Right ventricle myocardium inferior (tissue), 1 donor: ENCODE measurements at places on chromosomes 11 and 22.
A peak's percentile ranks its signal among the peaks of the same experiment; 100 is the strongest.

DNA sequence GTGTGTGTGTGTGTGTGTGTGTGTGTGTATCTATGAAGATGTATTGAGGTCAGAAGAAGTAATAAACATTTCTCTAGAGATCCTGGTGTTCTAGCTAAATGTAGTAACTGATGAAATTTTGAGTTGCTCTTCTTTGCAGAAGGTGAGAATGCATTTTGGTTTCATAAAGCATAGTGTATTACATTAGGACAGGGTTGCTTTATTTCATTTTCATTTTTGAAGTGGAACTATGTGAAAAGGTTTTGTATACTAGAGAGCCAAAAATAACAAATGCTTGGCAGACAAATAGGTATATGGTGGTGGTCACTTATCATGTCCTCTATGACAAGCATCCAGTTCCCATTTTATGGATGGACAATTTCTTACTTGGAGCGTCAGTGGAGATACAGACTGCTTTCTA is 99.0 kb downstream of the CASP12 start:
- no peak for DNase-seq

DNA sequence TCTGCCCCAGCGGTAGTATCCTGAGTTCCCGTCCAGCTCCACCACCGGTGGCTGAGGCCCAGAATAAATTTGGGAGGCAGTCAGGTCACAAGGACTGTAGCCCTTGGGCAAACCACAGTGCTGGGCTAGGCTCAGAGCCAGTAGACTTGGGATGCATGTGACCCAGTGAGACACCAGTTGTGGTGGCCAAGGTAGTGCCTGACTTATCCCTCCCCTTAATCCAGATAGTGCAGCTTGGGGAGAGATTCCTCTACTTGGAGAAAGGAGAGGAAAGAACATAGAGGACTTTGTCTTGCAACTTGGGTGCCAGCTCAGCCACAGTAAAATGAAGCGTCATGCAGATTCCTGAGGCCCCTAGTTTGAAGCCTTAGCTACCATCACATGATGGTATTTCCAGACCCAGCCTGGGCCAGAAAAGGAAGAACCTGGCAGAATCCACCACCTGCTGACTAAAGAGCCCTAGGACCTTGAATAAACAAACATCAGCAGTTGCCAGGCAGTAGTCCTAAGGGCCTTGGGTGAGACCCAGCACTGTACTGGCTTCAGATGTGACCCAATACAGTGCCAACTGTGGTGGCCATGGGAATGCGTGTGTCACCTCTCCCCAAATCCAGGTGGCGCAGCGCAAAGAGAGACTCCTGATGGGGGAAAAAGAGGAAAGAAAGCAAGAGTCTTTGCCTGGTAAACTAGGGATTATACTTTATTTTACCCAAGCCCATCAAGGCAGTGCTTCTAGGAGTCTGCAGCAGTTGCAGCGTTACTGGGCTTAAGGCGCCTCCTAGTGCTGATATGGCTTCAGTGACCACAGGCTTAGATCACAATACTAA is 17.0 kb upstream of the DDX10 start:
- DNase-seq, result peak; percentile 80

GRCh38 chr22:22935056-22935545 is 47.5 kb downstream of the IGLL5 start:
- DNase-seq, result no peak

DNA sequence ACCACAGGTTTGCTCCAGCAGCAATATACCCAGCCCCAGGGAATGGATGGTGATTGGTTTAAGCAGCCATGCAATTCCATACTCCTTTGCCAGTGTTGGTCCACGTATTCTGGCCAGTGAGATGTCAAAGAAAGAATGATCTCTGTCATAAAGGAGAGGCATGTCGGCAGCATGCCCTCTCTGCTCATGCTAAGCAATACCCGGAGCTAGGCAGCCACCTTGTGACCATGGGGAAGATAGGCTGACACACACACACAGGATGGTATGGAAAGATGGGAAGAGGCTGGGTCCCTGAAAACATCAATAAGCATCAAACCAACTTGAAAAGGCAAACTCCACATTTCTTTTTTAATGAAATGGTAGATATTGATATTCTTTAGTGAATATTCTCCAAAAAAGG is 5.1 kb downstream of the ABCC8 start:
- no peak for DNase-seq

DNA sequence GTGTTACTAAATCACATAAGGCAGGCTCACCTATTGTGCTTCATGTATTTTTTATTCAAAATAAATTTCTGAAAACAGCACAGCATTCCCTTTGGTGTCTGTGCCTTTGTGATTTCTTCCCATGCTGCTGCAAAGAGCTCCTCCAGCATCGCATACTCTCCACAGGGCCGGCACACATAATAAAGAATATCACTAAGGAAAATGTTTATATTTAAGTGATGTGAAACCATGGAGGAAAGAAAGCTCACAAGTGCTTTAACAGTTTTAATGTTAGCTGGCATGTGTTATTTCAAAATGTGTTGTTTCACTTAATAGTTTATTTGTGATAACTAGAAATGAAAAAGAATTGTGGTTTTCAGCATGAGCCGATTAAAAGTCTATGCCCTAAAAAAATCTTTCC is 241.3 kb upstream of the ANO3 start:
- DNase-seq, result no peak

GRCh38 chr11:76114238-76114637 is 92.1 kb downstream of the WNT11 start:
- no peak for DNase-seq

DNA sequence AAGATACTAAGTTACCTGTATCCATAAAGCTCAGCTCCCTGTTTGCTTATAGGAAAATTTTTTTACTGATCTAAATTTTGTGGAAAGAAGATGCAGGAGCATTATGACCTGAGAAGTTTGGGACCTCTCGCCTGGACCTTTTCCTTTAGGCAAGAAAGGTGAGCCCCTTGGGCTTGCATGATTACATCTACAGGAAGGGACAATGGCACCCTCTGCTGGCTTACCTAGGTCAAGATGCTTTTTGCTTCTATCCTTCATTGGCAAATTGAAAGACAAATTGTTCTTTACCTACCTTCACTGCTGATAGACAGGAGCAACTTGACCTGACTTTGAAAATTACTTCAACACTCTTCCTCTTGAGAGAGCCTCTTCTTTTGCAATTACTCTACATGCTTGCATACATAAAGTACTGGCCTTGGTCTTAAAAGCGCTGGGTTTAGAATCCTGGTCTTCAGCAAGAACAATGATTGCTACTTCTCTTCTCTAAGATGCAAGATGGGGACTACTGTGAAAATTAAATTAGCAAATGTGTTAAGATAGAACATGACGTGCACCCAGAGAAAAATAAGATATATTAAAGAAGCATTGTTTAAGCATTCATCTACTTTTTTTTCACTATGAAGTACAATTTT is 147.2 kb downstream of the TRPC6 start:
- no peak for DNase-seq

DNA sequence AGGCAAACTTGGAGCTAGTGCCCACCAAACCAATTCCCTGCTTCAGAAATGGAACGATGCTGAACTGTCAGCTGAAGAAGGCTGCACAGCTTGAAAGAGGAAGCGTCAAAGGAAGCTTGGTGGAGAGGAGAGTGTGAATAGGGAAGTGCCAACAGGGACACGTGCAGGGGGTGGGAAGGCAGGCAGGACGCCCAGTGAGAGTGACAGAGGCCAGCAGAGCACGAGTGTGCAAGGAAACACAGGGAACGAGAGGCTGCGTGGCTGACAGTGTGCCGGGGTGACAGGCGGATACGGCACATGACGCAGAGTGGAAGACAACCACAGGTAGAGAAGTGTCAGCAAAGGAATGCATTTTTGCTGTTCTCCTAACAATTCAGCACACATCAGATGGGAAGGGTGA is 196.4 kb downstream of the LARGE1 start:
- DNase-seq, result no peak

DNA sequence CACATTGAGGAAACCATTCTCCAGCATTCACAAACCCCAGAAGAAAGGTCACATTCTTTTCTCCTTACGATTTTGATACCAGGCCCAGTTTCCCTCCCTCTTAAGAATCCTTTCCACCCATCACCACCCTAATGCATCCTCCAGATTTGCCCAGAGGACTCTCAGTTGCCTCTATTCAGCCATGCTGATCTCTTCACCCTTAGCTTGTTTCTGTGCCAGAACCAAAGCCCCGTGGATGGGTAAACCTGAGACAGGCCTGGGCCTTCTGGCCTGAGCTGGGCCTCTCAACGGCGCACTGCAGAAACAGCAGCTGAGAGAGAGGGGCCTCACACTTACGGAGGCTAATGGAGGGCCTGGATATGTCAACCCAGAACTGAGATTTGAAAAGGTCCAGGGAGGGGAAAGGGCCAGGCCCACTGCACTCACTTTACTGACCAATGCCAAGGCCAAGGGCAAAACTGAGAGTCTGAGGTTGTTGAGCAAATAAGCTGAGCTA is 32.2 kb upstream of the OAF start:
- no peak for DNase-seq

DNA sequence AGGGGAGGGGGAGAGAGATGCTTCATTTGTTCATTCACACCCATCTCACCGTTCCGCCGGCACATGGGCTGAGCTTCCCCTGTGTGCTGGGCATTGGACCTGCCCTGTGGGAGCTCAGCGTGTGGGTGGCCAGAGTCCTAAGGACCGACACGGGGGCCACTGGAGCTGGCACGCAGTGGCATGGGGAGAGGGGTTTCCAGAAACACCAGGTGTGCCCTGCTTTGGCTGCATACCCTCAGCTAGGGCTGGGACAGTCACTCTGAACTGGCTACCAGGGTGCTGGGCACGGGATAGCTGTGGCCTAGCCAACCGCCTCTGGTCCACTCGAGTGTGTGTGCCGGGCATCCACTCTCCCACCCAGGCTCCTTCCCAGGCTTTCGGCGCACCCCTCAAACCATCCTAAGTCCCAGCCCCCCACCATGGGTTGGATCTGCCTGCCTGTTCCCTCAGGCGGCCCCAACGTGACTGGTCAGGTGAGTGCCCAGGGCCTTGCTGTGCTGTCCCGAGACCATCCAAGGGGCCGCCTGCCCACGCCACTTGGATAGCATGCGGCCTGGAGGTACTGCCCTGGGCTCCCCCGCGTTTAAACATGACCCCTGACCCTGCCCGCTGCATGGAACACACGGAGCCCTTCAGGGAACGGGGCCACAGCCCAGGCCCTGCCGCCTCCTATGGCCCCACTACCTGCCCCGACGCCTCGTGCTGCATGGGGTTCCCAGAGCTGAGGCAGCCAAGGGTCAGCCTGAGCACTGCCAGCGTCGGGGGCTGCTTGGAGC is 51.6 kb upstream of the LINC01488 start:
- DNase-seq, result peak; percentile 14

- no peak for DNase-seq
Observed at GRCh38 chr22:46969491-46969890, 207.0 kb downstream of the TBC1D22A start.

DNA sequence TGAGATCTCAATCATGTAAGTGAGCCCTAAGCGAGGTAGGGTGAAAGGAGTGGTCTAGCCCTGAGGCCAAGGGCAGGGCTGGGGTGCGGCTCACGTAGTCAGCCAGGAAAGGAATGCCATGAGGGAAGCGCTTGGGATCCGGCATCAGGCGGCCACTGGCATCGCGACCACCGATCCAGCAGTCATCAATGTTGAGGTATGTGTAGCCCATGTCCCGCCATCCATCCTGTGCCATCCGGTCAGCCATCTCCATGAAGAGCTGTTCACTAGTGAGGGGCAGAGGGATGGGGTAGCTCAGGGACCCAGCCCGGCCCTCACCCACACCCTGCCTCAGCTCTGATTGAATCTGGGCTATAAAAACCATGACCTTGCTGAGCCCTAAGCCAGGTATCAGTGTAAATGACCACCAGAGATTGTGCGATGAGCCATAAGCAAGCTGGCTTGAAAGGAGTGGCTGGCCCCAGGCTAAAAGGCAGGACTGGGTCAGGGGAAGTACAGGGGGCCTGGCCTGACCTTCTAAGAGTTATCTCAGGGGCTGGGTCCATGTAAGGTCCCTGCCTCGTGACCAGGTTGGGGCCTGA is 2.9 kb downstream of the NAGA start:
- no peak for DNase-seq

DNA sequence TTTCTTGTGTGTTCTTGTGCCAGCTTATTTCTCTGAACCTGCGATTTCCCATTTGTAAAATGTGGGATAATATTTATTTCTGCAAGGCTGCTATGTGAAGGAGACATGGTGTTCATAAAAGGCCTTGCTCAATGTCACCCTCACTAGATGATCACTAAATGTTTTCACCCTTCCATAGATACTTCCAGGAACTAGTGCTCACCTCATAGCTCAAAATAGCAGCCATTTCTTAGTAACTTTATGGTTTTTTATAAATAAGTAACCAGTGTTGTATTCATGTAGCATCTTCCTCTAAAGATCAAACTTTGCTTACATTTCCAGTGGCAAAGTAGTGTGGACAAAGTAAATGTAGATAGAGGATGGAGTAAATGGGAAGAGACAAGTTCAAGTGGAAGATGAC is 23.8 kb downstream of the SYTL2 start:
- DNase-seq, result no peak
